GM18507 (cell line): ENCODE measurements at places on chromosomes 12 and 14.
A peak's percentile ranks its signal among the peaks of the same experiment; 100 is the strongest.

- DNase-seq = no peak
Observed at GRCh38 chr12:25241167-25242020, 9.3 kb downstream of the KRAS start.

DNA sequence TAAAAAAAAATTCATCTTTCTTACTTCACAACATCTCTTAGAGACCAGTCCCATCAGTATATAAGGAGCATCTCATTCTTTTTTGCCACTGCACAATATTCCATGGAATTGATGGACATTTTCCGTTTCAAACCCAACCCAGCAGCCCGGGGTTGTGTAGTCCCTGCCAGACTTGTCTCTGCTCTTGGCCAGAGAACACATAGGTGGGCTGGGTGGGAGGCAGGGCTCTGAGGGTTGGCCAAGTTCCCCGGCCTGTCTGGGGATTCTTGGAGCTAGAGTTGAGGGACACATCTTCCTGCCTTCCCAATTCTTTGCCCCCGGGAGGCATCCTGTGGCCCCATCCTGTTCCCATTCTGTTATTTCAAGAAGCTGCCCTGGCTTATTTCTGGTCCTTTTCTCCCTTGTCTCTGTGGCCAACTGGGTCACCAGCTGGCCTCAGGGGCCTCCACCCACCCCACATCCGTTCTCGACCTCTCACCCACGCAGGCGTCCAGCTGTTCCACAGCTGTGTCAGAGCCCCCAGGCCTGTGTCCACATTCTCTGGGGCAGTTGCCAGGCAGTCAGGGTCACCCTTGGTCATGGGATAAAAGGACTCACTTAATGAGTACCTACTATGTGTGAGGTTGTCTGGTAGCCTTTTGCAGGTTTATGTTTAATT lies 52.0 kb upstream of the CCDC63 start:
- no peak for DNase-seq

DNA sequence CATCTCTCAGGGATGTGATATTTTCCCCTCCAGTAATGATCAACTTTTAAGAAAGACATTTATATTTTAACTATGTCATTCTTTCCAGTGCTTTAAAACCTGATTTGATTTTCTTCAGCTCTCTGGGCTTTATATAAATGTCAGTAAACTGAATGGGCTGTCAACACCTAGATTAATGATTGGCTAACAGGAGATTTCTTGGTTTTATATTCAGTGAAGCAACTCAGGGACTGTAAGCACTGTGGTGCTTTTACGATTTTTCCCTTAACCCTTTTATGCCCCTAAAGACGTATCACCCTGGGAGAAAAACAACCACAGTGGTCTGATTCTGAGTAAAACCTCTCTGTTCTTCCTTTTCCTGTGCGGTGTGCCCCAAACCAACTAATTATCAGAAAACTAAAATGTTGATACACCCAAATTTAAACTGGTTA lies 38.0 kb downstream of the PTGER2 start:
- DNase-seq = peak; percentile 14

GRCh38 chr12:114656906-114657596 lies 26.9 kb downstream of the TBX3 start:
- no peak for DNase-seq

- DNase-seq = no peak
Observed at GRCh38 chr12:66118240-66118891, 12.2 kb downstream of the LLPH start.

- no peak for DNase-seq
Observed at GRCh38 chr14:103867523-103867953, 20.2 kb upstream of the PPP1R13B start.

GRCh38 chr12:45490232-45490881 lies 239.1 kb upstream of the ARID2 start:
- no peak for DNase-seq

DNA sequence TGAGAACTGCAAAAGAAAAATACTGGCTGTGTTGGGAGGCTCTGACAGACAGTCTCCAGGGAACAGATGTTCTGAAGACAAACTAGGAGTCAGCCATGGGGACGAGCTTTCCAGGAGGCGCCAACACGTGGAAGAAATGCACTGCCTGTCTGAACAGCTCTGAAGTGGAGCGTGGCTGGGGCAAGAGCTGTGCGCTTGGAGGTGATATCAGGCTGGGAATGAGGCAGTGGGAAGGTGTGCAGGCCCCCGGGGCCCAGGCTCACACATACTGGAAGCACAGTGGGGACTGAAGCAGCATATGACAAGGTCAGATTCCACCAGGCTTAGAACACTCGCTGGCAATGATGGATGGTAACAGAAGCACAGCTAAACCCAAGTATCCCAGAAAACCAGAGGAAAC lies 17.5 kb downstream of the APPL2 start:
- DNase-seq = no peak

- DNase-seq = no peak
Observed at GRCh38 chr14:93480867-93481266, 50.1 kb downstream of the UNC79 start.

- no peak for DNase-seq
Observed at GRCh38 chr14:96138241-96138640, 66.4 kb upstream of the BDKRB2 start.

DNA sequence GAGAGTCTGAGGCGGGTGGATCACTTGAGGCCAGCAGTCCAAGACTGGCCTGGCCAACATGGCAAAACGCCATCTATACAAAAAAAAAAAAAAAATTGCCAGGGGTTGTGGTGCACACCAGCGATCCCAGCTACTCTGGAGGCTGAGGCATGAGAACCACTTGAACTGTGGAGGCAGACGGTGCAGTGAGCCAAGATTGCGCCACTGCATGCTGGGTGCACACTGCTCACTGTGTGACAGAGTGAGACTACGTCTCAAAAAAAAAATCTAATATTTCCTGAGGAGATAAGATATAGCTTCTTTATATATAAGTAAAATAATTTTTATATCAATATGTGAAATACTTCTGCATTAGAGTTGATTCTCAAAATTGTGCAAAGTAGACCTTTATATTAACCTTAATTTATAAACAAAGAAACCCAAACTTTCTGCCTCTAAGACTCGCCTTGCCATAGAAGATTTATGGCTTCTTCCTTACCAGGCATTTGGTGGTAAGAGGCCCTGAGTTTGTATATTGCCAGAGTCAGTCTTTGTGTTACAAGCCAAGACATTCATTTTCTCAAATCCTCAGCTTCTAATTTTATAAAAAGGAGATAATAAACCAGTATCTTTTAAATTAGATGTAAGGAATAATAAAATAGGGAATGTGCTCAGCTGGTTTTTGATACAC lies 1226.7 kb downstream of the FLRT2 start:
- no peak for DNase-seq

GRCh38 chr12:107662484-107662883 lies 23.1 kb upstream of the PWP1 start:
- DNase-seq = no peak

DNA sequence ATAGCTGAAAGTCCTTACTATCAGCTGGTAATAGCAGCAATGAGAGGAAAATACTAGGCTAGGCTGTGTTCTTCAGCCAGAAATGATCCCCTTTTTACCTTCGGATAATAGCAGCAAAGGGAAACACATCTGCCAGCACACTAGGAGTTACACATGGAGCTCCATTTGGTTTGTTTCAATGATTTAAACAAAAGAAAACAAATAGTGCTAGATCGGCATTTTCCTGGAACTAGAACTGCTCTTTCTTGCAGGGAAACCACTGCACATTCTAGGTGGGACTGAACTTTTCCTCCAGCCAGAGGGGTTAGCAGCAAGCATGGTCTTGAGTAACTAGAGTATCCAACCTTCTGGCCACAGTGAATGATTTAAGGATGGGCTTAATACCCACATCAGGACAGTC lies 117.6 kb downstream of the PDE6H start:
- no peak for DNase-seq
